ENCODE measurements at places on chromosomes 12 and 14. TPM values are rescaled to one million over a fixed set of nuclear protein-coding genes. Genes with fewer than 3 reads are reported as not detected.

Gene SFSWAP
- polyA plus RNA-seq, result 24.9 TPM

Gene RIN3
- polyA plus RNA-seq, result 4.5 TPM

Gene ATF7IP
- 23.9 TPM for polyA plus RNA-seq

Gene HVCN1
- 7.7 TPM for polyA plus RNA-seq

Gene BCAT1
- polyA plus RNA-seq, result 1.3 TPM

Gene CLEC2A
- polyA plus RNA-seq, result not detected

Gene IL31
- polyA plus RNA-seq, result not detected

Gene KLRC2
- polyA plus RNA-seq, result 1.6 TPM

Gene GCH1
- polyA plus RNA-seq, result 32.2 TPM

Gene DAZAP2
- 468 TPM for polyA plus RNA-seq

Gene TAS2R50
- not detected for polyA plus RNA-seq

Gene HOXC12
- not detected for polyA plus RNA-seq

Gene GSG1
- polyA plus RNA-seq, result not detected

Gene CBLN3
- 3.3 TPM for polyA plus RNA-seq

Gene PTPN21
- polyA plus RNA-seq, result 2.6 TPM

Gene TAC3
- 4.5 TPM for polyA plus RNA-seq

Gene EIF2S1
- polyA plus RNA-seq, result 103 TPM

Gene TSPAN9
- 9.1 TPM for polyA plus RNA-seq

Gene TEP1
- polyA plus RNA-seq, result 4.8 TPM

Gene KIF21A
- polyA plus RNA-seq, result 10.6 TPM

Gene MSI1
- polyA plus RNA-seq, result 69.7 TPM

Gene GPX2
- 23.8 TPM for polyA plus RNA-seq

Gene SERPINA12
- polyA plus RNA-seq, result not detected

Gene GNB3
- 4.8 TPM for polyA plus RNA-seq

Gene GYS2
- polyA plus RNA-seq, result not detected

Measured in brain (organoid and tissue), 16 donors.